ENCODE measurements at places on chromosomes 2 and 18. TPM values are rescaled to one million over a fixed set of nuclear protein-coding genes. Genes with fewer than 3 reads are reported as not detected.

CFC1 gene
- total RNA-seq = not detected

SERPINB2 gene
- 0.72 TPM for total RNA-seq

ZSWIM2 gene
- total RNA-seq = not detected

REG3A gene
- total RNA-seq = not detected

NEURL3 gene
- total RNA-seq = 0.29 TPM

TMEM37 gene
- 1.1 TPM for total RNA-seq

MRPS5 gene
- total RNA-seq = 29.2 TPM

CD28 gene
- total RNA-seq = not detected

COL6A3 gene
- total RNA-seq = 4,247 TPM

CCDC148 gene
- 1.8 TPM for total RNA-seq

ASXL3 gene
- not detected for total RNA-seq

TMEM169 gene
- 0.88 TPM for total RNA-seq

TET3 gene
- 8.0 TPM for total RNA-seq

SPP2 gene
- total RNA-seq = not detected

ELOA2 gene
- total RNA-seq = not detected

LHCGR gene
- total RNA-seq = not detected

BCL11A gene
- 0.29 TPM for total RNA-seq

ACOXL gene
- total RNA-seq = not detected

FLACC1 gene
- 1.5 TPM for total RNA-seq

PNKD gene
- total RNA-seq = 23.2 TPM

NBAS gene
- total RNA-seq = 98.1 TPM

TAF4B gene
- 5.1 TPM for total RNA-seq

ARHGEF4 gene
- total RNA-seq = 3.6 TPM

SERPINB12 gene
- total RNA-seq = not detected

ZBTB7C gene
- total RNA-seq = 0.36 TPM

LOXHD1 gene
- total RNA-seq = not detected

CHRNG gene
- not detected for total RNA-seq

ERMN gene
- 1.4 TPM for total RNA-seq

ST6GAL2 gene
- 0.36 TPM for total RNA-seq

HOXD3 gene
- total RNA-seq = 2.1 TPM

MC5R gene
- total RNA-seq = 0.36 TPM

KCNIP3 gene
- 0.29 TPM for total RNA-seq

SERPINB3 gene
- total RNA-seq = not detected

HES6 gene
- 4.0 TPM for total RNA-seq

HMSD gene
- under 0.01 TPM for total RNA-seq

TTN gene
- total RNA-seq = under 0.01 TPM
